Motor neuron (in vitro differentiated cells): ENCODE measurements at places on chromosomes 13 and 19.
A peak's percentile ranks its signal among the peaks of the same experiment; 100 is the strongest.

- no peak for ATAC-seq
Measured at GRCh38 chr13:30762643-30763042, 27.3 kb downstream of the ALOX5AP start.

- ATAC-seq: no peak
Measured at GRCh38 chr13:102333320-102334198, 68.3 kb downstream of the FGF14 start.

DNA sequence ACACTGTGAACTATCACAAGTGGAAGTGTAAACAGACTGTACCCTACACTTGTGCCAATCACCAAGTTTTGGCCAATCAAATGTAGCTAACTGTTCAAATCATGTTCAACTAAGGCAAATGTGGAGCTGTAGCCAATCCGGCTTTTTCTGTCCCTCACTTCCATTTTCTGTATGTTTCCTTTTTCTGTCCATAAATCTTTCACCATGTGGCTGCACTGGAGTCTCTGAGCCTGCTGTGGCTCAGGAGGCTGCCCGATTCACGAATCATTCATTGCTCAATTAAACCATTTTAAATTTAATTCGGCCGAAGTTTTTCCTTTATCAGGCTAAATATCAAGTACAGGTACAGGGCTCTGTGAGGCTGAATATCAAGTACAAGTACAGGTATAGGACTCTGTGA is 216.5 kb downstream of the RFC3 start:
- no peak for ATAC-seq

DNA sequence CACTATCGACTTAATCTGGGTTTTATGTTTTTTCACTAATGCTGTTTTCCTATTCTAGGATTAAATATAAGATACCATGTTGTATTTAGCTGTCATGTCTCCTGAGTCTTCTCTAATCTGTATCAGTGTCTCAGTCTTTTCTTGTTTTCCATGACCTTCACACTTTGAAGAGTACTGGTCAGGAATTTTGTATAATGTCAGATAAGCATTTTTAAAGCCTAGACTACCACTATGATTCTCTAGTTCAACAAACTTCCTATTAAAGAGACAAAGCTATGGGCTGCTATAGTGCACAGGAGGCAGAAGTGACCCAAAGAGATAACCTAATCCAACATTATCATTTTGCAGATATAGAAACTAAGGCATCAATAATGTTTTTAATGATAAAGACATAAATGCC is 63.0 kb upstream of the ZDHHC20 start:
- ATAC-seq: no peak

- no peak for ATAC-seq
Measured at GRCh38 chr13:98824376-98825160, 72.1 kb upstream of the SLC15A1 start.

DNA sequence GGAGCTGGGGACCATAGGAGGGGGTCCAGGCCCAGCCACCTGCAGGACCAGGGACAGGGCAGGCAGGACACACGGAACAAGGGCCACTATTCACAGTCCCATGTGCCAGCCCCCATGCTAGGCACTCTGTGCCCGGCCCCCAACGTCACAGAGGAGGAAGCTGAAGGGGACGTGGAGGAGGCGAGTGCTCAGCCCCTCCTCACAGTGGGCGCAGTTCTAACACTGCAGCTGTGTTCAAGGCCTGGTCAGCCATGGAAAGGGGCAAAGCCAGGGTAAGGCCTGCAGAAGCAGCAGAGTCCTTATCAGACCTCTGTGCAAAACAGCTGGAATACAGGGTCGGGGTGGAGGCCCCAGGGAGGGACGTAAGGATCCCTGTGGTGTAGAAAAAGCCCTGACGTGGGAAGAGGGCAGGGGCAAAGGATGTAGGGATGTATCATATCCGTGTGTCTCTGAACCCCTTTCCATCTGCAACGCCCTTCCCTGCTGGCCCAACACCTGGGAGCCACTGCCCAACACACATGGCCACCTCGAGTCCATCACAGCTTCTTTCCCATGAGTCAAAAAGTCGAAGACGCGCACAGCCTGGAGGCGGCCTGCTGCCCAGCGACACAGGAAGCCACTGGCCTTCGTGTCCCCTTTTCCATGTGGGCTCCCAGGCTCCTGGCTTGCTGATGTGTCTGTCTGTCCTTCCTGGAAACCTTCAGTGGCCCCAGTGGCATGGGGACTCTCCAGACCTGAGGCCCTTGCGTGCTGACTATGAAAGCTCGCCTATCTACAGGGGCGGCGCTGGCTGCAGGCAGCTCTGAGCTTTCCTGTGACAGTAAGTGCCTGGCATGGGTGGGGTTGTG is 28.0 kb downstream of the SH3GL1 start:
- ATAC-seq: no peak

GRCh38 chr19:2770055-2771013 is 12.7 kb downstream of the SGTA start:
- no peak for ATAC-seq

DNA sequence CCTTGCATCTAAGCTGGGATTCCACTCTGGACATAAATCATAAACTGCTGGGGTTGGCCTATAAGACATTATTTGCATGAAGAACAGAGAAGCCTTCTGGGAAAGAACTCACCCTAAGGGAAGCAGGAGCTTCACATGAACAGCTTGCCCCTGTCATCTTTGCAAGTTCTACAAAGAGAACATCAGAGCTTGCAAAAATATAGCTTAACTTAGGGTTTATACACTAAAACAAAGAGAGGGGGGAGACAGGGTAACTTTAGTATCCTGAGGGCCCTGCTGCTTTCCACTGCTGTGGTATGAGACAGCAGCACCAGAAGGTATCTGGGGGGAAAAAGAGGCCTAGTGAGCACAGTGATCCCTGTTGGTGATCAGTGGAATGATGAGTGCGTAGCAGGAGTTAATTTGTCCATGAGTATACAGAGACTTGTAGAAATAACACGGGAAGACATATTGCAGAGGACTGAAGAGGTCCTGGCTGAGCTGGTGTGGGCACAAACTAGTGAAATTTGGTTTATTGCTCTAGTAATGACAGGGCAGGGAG is 116.1 kb upstream of the TSC22D1 start:
- peak; percentile 36 for ATAC-seq

- ATAC-seq: peak; percentile 78
Measured at GRCh38 chr13:20332361-20333096, 100.4 kb upstream of the GJB6 start.

DNA sequence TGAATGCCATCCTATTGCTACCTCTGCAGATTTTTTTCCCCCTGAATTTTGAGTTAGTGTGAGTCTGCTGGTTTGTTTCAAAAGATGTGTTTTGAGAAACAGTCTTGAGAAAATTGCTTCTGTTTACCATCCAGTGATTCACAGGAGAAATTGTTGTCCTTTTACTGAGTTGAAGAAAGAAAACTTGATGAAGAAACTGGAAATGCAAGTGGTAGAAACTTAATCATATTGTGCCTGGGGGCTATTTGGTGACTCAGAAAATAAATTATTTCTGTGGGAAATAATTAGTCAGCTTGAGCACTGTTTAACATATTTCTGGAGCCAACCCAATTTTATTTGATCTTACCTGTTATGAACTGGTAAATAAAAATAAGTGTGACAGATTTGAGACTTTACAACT is 35.4 kb downstream of the PAN3 start:
- no peak for ATAC-seq
